ENCODE measurements at places on chromosomes 12 and 14.

GRCh38 chr12:53670308-53670707, 5.6 kb downstream of the ATP5MC2 start:
- no peak for DNase-seq

- DNase-seq: no peak
These were observed 245.5 kb downstream of the ATP23 start for GRCh38 chr12:58186914-58187313.

DNA sequence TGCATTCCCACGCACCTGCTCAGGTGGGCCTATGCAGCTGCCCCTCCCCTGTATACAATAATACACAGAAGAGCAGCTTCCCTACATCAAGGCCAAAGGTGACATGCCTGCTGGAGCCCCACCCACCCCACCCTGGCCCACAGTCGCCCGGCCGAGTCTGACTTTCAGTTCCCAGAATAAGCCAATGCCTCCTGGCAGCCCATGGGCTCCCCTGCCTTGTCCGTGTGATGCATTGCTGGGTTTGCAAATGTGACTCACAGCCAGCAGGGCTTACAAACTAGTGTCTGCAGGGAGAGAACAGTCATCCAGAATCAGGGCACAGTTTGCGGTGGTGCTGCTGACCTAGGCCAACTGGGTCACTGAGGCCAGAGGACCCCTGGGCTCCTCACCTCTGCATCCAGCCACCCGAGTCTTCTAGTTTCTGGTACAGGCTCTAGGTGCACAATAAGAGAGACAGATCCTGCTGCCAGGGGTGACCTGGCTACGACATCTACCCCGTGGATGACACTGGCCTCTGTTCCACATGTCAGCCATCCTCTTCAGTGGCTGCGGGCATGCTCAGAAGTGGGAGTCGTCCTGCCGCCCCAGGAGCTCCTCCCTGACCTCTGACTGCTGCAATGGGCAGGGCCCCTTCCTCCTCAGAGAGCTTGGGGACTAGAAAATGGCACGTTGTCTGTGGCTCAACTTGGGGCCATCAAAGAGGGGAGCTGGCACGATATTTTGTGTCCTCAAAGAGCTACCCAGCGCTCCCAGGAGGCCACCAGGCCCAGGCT, 84.5 kb downstream of the CHGA start:
- DNase-seq: peak; percentile 66

DNA sequence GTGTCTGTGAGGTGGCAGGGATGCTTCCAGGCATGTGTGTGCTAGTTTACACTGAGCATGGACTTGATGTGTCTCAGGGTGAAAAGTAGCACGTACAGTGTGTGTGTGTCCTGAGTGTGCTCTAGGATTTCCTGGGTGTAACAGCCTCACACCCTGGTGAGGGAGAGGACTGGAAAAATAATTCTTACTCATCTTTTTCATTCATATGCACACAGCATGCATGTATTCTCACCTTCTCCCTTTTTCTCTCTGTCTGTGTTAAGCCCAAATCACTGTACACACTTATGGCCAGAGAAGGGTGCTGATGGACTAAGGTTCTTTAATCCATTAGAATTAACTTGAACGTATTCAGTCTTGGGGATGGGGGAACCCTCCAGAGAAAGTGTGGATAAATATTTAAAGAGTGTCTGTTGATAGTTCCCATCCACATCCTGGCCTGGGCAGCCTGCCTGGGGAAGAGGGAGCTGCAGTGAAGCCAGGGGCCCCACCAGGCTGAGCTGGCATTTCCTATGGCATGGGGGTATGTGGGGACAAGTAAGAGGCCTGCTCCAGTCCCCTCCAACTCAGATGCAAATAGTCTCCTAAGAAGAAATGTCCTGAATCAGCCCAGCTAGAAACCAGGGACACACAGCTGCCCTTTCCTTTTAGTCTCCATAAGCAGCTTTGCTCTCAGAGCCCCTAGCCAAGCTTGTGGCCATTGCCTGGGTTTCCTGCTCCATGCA, 1.1 kb upstream of the HOXC8 start:
- DNase-seq: no peak

DNA sequence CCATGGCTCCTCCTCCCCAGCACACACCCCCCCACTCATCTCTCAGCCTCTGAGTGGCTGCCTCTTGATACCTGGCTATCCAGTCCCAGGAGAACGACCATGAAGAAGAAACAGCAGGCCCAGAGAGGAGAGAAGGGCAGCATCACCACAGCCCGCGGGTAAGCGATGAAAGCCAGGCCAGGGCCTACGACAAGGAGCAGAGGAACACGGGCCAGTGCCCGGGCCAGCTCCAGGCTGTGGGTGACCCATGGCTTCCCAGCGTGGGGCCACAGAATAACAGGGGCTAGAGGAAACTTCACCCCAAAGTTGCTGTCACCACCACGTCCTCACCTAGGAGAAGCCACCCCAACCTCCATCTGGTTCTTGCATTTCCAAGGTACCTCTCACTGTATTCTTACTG, 10.4 kb upstream of the SLC6A12 start:
- no peak for DNase-seq

DNA sequence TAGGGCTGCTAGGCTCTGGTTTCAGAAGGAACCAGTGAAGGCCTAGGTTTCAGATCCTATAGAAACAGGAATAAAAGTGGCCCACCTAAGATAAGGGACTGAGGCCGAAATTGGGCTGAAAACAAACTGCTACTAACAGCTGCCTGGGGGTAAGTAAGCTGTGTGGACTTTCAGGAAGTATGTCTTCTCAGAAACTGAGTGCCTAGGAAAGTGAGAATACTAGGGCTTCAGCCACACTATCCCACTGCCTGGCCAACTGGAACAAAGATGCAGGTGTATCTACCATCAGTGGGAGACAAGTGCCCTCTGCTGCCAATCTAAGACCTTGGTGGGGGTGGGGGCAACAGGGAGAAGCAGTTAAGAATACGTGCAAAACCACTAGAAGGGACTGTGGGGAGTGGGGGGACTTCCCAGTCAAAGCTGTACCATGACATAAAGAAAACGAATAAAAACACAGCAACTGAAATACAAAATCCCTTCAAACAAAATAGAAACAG, 82.5 kb downstream of the MED13L start:
- no peak for DNase-seq

- DNase-seq: no peak
These were observed 281.9 kb downstream of the CACNA1C start for GRCh38 chr12:2334689-2335088.

DNA sequence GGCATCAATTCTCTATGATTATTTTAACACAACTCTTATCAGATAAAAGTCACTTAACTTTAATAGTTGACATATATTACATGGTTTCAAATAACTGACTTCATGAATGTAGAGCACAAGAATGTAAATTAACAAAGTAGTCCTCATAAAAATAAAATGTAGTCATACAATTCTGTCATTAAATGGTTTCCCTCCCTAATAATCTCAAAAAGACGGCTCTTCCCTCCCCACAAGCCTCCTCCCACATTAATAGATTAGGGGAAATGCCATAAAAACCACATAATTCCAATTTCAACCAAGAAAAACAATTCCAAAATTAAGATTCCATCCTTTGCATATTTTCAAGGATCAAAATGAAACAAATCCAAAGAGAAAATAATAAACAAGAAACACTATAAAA, 36.7 kb downstream of the SPTLC2 start:
- DNase-seq: no peak

- DNase-seq: no peak
These were observed 2.3 kb downstream of the LAG3 start for GRCh38 chr12:6774499-6775062.

- no peak for DNase-seq
These were observed 35.8 kb downstream of the AKAP6 start for GRCh38 chr14:32364941-32365340.

DNA sequence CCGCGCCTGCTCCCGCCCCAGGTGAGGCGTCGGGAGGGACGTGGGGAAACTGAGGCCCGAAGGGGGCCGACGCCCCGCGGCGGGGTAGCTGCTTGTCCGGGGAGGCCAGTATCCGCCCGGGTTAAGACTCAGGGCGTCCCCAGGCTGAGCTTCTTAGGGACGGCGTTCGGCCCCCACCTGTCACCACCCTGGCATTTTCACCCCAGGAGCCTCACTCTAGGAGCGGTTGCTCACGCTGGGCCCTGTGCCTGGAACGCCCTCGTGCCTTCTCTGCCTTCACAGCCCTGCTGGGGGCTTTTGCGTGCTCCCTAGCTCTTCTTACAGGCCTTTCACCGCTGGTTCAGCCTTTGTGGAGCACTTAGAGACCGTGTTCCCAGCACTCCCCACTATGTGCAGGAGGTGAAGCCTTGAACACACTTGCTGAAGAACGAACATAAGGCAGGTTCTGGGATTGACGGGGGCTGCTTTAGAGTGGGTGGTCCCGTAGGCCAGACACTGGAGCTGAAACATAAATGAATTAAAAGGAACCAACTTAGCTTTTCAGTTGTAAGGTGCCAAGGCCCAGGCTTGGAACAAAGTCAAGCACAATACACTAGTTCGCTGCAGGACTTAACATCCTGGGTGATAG, 601 bp downstream of the ZNF839 start:
- peak; percentile 59 for DNase-seq
